T-helper 2 cell (primary cell): ENCODE measurements at places on chromosomes 12 and 14.

DNA sequence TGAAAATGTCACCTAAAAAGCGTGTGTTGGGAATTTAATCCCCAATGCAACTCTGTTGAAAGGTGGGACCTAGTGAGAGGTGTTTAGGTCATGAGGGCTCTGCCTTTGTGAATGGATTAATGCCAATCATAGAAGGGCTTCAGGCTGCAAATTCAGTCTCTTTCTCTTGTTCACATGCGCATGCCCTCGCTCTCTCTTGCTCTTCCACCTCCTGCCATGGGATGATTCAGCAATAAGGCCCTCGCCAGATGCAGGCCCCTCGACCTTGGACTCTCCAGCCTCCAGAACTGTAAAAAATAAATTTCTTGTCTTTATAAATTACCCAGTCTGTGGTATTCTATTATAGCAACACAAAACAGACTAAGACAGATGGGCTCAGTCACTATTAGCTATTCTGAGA is 55.4 kb downstream of the PLXNC1 start:
- no peak for DNase-seq

DNA sequence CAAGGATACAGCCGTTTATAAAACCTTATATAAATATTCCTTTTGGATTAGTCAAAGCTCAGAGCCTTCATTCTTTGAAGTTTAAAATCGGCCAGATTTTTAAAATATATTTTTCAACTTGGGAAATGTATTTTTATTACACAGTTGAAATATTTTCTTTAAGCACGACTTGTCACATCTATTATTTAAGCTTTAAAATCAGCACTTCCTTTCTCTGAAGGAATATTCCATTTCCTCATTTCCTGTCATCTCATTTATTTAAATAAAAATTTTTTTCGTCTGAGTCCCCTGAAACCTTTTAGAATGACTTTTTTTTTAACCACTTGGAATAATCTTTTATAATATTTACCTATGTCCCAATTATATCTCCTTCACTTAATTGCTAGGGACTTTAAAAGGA is 107.5 kb upstream of the PDE3A start:
- DNase-seq, result no peak

GRCh38 chr12:71955970-71956369 is 17.3 kb downstream of the TPH2 start:
- DNase-seq, result no peak

DNA sequence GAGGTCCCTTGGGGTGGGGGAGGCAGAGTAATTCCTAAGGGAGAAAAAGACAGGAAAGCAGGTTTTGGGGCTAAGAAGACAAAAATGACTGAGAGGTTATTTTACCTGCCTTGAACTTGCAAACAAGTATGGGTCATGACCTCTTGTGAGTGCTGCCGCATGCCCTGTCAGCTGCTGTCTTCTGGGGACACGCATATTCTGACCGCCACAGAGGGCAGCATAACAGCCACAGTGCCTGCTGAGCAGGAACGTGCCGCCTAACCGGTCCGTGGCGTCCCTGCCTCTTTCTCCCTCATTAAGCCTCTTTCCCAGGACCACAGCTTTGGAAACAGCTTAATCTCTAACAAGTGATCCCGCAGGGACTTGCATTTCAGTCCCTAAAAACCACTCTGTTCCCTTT is 51.3 kb upstream of the KCNA1 start:
- DNase-seq, result no peak

DNA sequence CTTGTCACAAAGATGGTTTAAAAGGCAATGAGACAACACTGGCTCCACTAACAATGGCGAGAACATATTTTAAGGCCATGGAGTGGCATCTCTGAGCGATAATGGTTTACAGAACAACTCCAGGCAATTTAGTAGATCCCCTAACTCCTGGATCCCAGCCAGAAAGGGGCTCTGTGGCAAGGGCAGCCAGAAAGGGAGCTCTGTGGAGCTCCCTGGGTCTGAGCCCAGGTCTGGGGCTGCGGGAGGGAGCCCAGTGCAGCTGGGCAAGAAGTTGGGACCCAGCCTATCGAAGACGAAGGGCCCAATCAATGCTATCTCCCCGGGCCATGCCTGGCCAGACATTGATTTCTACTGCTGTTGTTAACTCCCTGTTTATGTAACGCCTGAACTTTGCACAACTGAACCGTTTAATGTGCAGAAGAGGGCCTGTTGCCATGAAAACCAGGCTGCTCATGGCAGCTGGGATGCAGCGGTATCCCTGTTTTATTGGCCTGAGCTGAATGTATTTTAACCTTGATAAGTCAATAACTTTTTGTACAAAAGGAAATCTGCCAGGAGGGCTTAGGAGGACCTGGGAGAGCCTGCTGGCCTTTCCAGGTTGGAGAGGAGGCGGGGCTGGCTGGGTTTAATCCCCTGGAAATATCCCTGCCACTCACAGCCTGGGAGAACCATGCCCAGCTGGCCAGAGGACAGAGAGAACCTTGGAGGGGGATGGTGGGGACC is 6.7 kb upstream of the FAM222A start:
- no peak for DNase-seq

- DNase-seq, result no peak
Measured at GRCh38 chr12:214003-214741, at the start of gene SLC6A12. Gene SLC6A12, minus strand, starts transcription at chr12:214157. Its CDS starts 4,171 bp downstream, at chr12:209986.

DNA sequence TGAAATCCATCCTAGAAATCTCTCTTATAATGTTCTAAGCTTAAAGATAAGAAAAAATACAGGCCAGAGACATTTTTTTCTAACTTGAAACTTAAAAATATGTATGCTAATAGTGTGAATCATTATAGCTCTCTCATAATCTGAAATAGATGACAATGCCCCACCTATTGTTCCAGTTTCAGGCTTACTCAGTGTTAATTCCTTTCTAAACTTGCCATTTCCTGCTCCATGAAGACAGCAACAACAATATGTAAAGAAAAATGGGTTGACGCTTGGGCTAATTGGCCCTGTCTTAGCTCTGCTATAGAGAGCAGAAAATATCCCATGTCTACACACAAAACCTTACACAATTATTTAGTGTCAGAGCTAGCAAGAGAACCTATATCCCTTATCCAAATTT is 37.1 kb downstream of the LMO3 start:
- DNase-seq, result no peak

DNA sequence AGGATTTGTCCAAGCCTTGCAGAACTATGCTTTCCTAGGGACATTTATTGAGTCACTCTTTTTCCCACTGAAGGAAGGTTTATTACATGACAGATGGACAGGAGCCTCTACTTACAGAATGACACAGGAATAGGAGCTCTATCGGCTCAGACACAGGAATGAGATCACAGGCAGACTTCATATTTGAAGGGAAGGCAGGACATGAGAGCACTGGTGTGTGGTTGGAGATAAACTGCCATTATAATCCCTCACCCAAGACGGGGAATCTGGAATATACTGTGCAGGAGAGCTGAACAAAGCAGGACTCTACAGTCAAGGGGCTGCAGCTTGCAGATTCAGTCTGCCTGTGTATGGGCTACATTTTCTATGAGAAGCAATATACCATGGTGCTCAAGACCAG is 26.8 kb upstream of the IL22 start:
- no peak for DNase-seq

DNA sequence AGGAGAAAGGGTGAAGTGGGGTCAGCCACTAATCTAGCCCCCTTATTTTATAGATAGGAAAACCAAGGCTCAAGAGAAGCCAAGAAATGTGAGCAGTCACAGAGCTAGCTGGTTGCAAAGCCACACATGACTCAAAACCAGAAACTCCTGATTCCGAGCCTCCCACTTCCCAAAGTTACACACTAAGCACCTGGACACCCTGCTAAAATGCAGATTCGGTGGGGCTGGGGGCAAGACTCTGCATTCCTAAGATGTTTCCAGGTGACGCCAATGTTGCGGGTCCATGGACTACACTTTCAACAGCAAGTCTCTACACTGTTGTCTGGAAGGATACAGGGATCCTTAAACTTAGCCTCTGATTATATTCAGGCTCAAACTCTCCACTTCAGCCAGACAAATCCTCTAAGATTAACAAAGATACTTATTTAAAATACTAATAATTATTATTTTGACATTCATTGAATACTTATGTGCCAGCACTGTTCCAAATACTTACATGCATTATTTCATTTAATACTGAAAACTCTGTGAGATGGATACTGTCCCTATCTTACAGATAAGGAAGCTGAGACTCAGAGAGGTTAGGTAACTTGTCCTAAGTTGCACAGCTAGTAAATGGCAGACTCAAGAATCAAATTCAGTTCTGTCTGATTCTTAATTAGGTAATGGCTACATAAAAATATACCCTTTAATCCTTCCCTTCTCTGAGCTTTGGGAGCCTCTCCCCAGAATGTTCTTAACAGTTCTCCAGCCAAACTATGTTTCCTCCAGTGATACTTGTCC is 81.4 kb downstream of the CRACR2A start:
- no peak for DNase-seq

- no peak for DNase-seq
Measured at GRCh38 chr14:92540472-92541048, 27.0 kb downstream of the RIN3 start.

DNA sequence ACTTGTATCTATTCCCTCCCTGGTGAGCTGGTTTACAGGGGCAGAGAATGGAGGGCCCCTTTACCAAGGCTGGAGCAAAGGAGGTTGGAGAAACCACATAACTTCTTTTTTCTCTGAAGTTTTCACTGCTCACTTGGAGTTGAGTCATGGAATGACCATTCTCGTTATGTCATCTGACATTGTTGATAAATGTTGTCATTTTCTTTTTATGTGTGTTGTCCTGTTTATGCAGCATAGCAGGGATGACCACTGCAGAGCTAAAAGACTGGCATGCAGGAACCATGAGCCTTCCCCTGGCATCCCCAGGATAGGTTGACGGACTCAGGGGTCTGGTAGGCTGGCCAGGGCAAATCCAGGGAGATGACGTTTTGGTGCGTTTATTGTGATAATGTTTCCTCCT is 256.8 kb upstream of the DDHD1 start:
- no peak for DNase-seq

DNA sequence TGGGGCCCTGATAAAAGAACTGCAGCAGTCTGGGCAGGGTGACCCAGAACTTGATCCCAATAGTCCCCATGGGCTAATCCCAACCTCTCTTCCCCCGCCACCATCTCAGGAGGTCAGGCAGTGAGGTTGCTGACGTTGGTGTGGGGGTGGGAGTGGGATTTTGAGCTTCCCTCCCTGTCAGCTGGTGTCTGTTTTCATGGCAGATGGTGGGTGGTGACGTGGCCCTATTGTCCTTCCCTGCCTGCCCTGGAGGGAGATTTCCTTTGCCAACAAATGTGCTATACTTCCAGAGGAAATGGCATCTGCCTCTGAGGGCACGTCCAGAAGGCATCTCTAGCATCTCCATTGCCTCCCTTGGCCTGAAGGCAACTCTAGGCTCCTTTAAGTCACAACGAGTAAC is 37.7 kb downstream of the NEUROD4 start:
- no peak for DNase-seq
